ENCODE measurements at places on chromosomes 16 and 17.

DNA sequence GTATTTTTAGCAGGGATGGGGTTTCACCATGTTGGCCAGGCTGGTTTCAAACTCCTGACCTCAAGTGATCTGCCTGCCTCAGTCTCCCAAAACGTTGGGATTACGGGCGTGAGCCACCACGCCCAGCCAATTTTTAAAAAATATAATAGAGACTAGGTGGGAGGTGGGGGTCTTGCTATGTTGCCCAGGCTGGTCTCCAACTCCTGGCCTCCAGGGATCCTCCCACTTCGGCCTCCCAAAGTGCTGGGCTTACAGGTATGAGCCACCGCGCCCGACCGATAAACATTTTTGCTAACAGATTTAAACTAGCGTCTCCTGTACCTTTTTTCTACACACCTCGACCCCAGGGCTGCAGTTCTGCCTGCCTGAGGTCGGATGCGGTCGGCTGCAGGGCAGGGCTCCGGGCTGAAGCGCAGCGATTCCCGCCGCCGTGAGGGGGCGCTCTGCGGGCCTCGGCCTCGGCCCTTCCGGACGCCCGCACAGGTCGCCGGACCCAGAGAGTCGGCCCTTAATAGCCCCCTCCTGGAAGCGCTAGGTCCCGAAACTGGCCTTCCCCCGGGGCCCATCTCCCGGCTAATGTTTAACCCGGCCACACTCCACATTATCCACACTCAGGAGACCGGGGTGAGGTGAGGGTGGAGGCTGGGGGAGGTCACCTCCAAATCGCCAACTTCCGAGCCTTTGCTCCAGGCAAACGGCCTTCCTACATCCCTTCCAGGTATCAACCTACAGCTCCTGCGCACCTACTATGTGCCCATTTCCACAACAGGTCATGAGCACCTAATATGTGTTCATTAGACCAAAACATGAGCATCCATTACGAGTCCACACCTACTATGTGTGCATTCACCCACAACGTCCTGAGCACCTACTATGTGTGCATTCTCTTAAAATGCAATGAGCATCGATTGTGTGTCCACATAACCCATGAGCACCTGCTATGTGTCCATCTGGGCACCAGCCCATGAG lies 2.0 kb upstream of the GLIS2 start:
- no peak for DNase-seq

- peak; percentile 81 for DNase-seq
Observed at GRCh38 chr17:63406689-63407330, 39.3 kb downstream of the CYB561 start.

DNA sequence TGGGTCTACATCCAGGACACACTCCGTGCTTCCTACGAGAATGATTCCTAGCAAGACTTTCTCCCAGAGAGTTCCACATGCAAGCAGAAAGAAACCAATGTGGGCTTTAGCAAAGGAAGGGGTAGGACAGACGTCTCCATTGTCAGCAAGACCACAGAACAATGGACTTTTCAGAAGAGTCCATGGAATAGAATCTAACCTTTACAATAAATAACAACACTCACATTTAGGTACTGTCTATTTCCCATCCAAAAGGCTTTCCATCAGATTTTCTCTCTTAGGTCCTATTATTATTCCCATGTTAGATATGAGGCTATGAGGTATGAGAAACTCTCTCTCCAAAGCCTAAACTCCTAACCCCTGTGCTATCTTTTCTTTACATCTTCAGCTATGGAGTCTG lies 360.9 kb downstream of the GRIN2A start:
- no peak for DNase-seq

DNA sequence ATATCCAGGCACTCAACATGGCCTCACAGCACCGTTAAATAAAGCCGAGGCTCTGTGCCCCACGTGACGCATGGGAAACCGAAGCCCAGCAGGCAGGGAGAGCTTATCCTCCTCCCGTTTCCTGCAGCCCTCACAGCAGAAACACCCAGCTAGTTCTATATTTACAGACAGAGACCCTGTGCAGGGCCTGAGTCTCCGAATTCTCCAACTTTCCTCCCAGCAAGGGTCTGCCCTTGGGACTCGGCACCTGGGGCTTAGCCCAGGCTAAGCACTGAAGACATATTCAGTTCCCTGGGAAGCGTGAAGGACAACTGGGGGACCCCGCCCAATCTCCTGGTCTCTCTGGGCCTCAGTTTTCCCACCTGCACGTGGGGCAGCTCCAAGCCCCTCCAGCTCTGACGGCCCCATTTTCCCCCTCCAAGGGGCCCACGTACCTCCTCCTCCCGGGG lies 29.2 kb downstream of the TRPV3 start:
- no peak for DNase-seq

GRCh38 chr17:77636835-77637817 lies 321.4 kb upstream of the TNRC6C start:
- DNase-seq, result no peak

- DNase-seq, result no peak
Observed at GRCh38 chr16:5575646-5576245, 478.2 kb upstream of the EEF2KMT start.

- DNase-seq, result no peak
Observed at GRCh38 chr16:4318451-4318910, 2.6 kb downstream of the GLIS2 start.

GRCh38 chr17:49022391-49022941 lies 25.3 kb downstream of the IGF2BP1 start:
- DNase-seq, result no peak

DNA sequence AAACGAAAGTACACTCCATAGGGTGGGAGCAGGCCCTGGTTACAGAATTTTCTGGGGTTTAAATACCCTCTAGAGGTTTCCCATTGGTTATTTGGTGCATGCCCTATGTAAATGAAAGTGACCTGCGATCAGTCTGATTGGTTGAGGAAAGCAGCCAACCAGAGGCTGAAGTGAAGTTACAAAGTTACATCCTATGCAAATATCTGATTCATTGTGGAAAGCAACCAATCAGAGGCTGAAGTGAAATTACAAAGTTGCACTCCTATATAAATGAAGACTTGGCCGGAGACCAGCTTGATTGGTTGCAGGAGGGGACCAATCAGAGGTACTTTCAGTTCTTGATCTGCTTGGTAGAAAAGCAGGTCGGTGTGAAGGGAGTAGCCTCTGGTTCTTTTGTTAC lies 24.4 kb downstream of the NAA60 start:
- DNase-seq, result no peak

GRCh38 chr17:80953471-80954315 lies 37.9 kb upstream of the CHMP6 start:
- DNase-seq, result no peak

GRCh38 chr16:82135844-82136243 lies 34.2 kb downstream of the MPHOSPH6 start:
- no peak for DNase-seq

Data from NCI-H2227 treated with DMSO at 0.1 percent for 48 hours (cell line).